ENCODE measurements at places on chromosomes 11 and 22. TPM values are rescaled to one million over a fixed set of nuclear protein-coding genes. Genes with fewer than 3 reads are reported as not detected.

C11orf87 gene
- total RNA-seq: 0.31 TPM

PDGFD gene
- 6.9 TPM for total RNA-seq

MUC2 gene
- total RNA-seq: not detected

- peak overlapping the region; percentile 95 for H3K4me3 ChIP-seq
- H3K27me3 ChIP-seq: no peaks in the 10 kb centered on the region
- peaks cover 30% of the 10 kb centered on the region for H3K36me3 ChIP-seq
- peak; percentile 94 for DNase-seq
- H3K27ac ChIP-seq: peak overlapping the region; percentile 97
- peaks cover 20% of the 10 kb centered on the region for H3K4me1 ChIP-seq
Measured at GRCh38 chr11:10809373-10810160, 841 bp upstream of the EIF4G2 start.

DNA sequence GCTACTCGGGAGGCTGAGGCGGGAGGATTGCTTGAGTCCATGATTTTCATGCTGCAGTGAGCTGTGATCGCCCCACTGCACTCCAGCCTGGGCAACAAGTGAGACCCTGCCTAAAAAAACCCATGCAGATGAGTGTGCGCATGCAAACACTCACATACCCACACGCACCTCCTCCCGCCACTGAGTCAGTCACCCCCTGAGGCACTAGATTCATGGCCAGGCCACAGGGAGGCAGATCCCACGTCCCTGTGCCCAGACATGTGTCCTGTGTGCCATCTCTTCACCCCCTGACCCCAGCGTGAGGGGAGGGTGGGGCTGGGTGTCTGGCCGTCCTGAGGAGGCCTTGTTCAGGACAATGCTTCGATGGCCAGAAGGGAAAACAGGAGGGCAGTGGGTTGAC is 15.5 kb downstream of the RELT start:
- no peaks in the 10 kb centered on the region for H3K27me3 ChIP-seq
- no peaks in the 10 kb centered on the region for H3K36me3 ChIP-seq

DNA sequence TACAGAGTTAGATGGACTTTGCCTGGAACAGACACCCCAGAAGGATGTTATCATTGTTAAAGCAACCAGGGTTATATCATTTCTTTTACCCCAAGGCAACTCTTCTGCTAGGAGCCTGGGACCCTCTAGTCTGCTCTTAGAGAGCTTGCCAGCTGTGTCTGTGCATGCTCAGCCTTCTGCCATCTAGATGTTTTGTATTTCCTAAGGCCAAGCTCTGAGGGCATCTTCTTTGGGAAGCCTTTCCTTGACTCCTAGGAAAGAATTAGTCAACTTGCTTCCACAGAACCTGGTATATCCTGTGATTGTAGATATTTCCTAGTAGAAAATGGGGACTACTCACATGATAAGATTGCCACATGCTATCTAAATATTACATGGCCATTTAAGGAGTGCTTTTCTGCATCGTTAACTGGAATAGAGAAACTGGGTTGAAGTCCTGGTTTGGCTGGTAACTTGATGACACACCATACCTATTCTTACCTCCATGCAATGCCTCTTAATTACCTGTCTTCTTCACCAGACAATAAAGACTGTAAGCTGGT is 87.6 kb downstream of the STIM1 start:
- H3K27ac ChIP-seq: no peak overlapping the region
- DNase-seq: no peak
- no peaks in the 10 kb centered on the region for H3K36me3 ChIP-seq
- H3K4me3 ChIP-seq: no peak overlapping the region
- no peaks in the 10 kb centered on the region for H3K27me3 ChIP-seq

DNA sequence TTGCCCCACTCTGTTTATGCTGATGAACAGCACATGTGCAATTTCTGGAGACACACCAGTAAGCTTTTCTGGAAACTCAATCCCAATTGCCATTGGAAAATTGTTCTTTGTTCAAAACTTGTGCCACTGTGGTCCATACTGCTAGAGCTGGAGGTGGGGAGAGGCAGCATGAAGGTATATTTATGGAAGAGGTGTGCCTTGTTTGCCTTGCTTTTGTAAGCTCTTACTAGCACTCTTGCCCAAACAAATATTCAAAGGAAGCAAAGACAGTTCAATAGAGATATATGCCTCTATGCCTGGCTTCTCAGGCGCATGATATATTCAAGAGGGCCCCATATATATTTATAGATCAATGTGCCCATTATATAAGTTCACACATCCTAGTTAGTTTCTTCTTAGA is 42.7 kb downstream of the TIMP3 start:
- no peak overlapping the region for H3K4me3 ChIP-seq
- H3K27ac ChIP-seq: no peak overlapping the region
- DNase-seq: no peak
- no peaks in the 10 kb centered on the region for H3K4me1 ChIP-seq
- H3K36me3 ChIP-seq: no peaks in the 10 kb centered on the region

DNA sequence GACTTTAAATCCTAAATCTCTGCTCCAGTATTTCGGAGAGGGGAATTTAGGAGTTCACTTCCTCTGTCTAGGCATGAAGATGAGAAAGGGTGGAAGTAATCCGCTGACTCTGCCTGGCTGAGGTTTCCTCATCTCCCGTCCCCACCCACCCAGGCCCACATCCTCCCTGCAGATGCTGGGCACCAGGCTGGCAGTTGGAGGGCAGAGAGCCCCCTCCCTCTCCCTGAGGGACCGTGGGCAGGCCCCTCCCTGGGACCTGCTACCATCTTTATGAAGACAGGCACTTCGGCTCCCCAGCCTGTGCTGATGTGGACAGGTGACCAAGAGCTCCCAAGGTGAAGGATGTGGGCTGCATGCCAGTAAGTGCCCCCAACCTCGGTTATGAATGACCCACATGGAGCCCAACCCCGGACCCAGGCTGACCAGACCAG is 6.7 kb downstream of the CASTOR1 start:
- H3K27me3 ChIP-seq: no peaks in the 10 kb centered on the region
- no peak overlapping the region for H3K4me3 ChIP-seq
- no peak for DNase-seq
- no peak overlapping the region for H3K27ac ChIP-seq
- 0 out of 2 replicates have a peak, but pooled peaks cover 4% of the 10 kb centered on the region for H3K4me1 ChIP-seq

DNA sequence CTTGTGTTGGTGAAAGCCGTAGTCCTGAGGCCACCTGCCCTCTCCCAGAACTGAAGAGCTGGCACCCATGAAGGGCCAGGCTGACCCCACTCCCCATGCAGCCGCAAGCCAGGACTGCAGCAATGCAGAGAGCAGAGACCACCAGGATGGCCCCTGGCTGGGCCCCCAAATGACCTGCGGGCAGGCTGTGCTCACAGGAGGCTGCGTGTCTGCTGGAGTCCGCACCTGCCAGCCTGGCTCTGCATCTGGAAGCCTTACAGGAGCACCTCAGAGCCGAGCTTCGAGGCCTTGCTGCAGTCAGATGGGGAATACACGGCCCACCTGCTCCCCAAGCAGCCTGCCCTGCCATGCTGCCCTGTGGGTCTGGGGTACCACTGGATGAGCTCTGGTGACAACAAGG is 1336.8 kb downstream of the TBC1D22A start:
- no peaks in the 10 kb centered on the region for H3K27me3 ChIP-seq
- no peaks in the 10 kb centered on the region for H3K36me3 ChIP-seq
- no peak overlapping the region for H3K27ac ChIP-seq
- no peak for DNase-seq
- no peak overlapping the region for H3K4me3 ChIP-seq

- H3K4me3 ChIP-seq: no peak overlapping the region
- H3K27ac ChIP-seq: no peak overlapping the region
- no peak for DNase-seq
- peaks cover 16% of the 10 kb centered on the region for H3K4me1 ChIP-seq
- H3K27me3 ChIP-seq: no peaks in the 10 kb centered on the region
Measured at GRCh38 chr11:46253258-46254132, 24.0 kb upstream of the CREB3L1 start.
